ENCODE measurements at places on chromosomes 7 and 10.

- DNase-seq = no peak
Measured at GRCh38 chr10:43452356-43452914, 15.5 kb downstream of the ZNF487 start.

DNA sequence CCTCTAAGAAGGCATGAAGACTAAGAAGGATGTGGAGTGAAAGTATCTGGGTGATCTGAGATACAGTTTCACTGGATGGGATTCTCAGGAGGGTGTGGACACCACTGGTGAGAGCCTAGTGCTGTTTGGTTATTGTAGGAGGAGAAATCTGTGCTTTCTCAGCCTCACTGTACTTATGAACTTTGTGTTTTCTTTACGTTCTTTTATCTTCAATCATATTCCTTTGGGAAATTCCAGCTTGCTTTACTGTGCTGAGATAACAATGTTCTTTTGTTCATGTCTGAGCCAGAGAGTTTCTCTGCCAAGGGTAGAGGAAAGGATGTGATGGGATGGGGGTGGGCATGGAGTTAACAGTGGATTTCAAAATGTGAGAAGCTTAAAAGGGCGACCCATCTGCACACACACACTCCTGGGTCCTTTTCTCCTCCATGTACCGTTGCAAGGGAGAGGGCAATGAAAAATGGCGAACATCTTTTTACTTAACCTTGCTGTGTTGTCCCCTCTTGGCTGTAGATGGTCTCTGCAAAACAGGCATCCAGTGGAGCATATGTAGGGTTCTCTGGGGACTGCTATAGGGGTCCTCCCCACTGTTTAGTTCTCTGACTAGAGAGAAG, 25.0 kb upstream of the TAX1BP1 start:
- DNase-seq = no peak

DNA sequence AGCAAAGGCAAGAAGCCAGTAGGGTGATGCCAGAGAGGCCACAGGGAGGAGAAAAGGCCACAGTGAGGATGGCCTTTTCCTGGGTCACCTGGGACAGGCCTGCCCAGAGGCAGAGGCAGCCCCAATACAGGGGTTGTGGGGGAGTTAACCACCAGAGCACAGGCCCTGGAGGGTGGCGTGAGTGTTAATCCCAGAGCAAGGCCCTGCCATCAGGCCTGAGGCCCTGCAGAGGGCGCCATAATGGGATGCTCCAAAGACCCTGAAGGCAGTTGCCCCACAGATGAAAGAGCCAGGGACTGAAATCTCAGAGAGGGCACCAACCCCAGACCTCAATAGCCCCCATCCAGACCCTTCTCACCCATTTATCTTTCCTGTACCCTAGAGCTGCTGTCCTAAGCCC, 23.9 kb downstream of the SLC13A4 start:
- peak; percentile 22 for DNase-seq

- DNase-seq = no peak
Measured at GRCh38 chr7:137790828-137791227, 55.9 kb downstream of the DGKI start.

GRCh38 chr10:96641396-96642295, 54.8 kb upstream of the TM9SF3 start:
- DNase-seq = no peak

GRCh38 chr10:60470091-60470490, 80.4 kb upstream of the ANK3 start:
- DNase-seq = no peak

GRCh38 chr7:1579481-1580421, 9.9 kb upstream of the PSMG3 start:
- DNase-seq = peak; percentile 77

GRCh38 chr10:132670546-132671227, 115.3 kb downstream of the NKX6-2 start:
- DNase-seq = no peak

GRCh38 chr7:105015390-105015965, 1.5 kb downstream of the KMT2E start:
- peak; percentile 60 for DNase-seq

DNA sequence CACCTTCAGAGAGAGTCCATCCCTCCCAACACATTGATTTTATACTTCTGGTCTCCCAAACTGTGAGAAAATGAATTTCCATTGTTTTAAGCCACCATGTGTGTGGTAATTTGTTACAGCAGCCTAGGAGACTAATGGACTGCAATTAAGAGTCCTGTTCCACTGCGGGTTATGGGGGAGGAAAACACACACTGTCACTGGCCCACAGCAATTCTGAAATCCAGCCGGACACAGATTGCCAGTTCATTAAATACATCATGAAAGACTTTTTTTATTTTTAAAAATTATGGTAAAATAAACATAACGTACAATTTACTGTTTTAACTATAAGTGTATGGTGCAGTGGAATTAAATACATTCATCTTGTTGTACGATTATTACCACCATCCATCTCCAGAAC, 193.4 kb upstream of the GRB10 start:
- DNase-seq = no peak

GRCh38 chr10:119737039-119737663, 11.3 kb downstream of the INPP5F start:
- DNase-seq = no peak

DNA sequence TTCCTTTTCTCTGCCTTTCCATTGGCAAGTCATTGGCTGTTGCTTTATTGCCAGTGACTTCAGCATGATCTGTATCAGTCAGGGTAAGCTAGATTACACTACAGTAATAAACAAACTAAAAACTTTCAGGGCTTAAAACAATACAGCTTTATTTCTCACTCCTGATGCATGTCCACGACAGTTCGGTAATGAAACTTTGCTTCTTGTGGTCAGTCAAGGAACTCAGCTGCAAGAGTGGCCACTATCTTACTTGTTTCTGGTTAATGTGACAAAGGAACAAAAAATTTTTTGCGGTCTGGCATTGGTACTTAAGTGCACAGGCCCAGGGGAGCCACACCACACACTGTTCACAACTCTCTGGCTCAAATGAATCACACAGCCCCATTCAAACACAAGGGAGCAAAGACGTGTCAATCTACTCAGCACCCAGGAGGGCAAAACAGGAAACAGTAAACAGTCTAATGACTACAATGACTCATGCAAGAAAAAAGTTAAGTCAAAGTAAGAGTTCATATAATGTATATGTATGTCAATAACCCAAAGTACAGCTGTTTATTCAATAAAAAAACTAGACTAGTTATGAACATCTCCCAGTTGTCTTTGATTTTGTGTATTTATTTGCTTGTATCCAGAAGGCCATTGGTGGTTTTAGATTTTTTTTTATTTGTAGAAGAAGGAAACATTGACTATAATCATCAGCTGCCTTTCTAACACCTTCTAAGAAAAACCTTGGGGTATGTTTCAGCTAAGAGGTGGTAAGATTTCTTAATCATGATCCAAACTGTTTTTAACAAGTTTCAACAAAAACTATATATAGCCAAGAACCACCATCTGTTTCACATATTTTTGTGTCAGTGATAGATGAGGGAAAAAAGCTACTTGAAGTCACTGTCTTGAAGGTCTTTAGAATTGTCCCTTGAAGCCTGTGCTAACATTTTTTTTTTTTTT, 134.4 kb upstream of the FAM3C start:
- DNase-seq = peak; percentile 71

DNA sequence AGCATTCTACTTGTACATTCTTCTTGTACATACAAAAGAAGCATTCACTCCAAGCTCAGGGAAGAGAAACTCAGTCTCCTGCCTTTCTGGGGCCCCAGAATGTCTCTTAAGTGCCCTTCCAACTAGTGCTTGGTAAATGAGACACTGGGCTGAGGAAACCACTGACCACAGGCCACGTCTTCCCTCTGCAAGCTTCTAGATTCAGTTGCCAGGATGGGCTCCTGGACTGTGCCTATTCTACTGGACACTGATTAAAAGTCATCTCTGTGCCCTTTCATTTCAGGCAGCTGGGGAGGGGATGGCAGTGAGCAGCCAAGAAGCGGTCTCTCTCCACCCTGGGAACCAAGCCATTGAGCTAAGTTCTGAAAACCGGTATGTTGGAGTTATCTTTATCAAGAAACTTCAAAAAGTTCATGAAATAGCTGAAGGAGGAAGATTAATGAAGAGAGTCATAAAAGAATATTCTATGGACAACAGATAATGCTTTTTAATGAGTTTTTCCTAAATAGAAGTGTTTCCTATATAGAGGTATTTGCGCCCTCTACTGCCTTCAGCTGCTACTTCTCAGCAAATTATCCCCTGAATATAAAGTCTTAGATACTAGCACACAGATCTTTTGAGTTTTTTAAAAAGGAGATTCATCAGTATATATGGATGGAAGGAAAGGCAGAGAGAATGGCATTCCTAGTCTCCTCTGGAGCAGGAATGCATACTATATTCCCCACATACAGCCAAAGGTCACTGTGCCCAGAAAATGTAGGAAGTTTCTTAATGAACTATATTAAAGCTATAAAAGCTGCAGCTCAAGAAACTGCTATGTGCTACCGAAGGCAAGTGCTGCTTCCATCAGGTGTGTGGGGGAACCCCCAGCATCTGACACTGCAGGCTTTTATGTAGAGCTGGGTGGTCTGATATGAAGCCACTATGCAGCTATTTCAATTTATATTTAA, 8.4 kb upstream of the IFIT1B start:
- DNase-seq = peak; percentile 42

- peak; percentile 27 for DNase-seq
Measured at GRCh38 chr7:138663725-138664710, 37.1 kb downstream of the SVOPL start.

- no peak for DNase-seq
Measured at GRCh38 chr7:156954941-156955340, 5.4 kb downstream of the NOM1 start.

DNA sequence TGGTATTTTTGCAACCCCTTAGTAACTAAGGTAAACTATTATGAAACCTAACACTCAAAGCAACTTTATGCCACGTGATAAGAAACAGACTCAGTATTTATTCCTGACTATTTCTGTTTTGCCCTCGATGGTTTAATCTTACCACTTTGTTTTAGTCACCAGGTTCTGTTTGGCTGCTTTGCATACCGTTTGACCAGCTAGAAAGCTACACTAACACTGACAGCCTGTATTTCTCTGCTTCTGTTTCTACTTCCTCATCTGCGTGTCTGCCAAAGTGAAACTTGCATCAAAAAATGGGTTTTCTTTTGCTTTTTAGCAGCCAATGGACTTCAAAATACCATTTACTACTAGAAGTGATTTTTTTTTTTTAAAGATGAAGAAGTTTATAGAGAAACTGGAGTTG, 802.5 kb downstream of the GRM8 start:
- no peak for DNase-seq

GRCh38 chr10:131480066-131480465, 168.5 kb upstream of the TCERG1L start:
- no peak for DNase-seq

DNA sequence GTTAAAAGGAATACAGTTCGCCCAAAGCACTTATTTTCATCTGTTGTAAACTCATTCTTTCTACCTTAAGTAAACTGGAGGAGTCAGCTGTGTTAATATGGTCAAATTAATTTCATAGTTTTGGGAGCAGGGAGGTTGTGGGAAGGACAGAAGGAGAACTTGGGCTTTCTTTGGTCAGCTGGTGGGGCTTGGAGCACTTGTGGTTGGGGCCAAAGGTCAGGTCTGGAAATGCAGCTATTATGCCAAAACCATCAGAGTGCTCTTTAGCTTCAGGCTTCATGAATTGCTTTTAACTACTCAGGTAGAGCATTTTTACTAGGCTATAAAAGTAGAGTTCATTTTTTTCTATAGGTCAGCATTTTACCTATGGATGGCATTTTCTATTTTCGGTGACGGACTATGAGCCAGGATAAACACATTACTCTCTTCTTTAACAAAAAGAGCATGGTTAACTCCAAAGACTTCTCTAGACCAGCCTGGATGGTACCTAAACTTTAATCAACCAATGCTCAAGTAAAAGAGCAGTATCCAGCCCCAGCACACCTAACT, 30.0 kb downstream of the STEAP4 start:
- no peak for DNase-seq

DNA sequence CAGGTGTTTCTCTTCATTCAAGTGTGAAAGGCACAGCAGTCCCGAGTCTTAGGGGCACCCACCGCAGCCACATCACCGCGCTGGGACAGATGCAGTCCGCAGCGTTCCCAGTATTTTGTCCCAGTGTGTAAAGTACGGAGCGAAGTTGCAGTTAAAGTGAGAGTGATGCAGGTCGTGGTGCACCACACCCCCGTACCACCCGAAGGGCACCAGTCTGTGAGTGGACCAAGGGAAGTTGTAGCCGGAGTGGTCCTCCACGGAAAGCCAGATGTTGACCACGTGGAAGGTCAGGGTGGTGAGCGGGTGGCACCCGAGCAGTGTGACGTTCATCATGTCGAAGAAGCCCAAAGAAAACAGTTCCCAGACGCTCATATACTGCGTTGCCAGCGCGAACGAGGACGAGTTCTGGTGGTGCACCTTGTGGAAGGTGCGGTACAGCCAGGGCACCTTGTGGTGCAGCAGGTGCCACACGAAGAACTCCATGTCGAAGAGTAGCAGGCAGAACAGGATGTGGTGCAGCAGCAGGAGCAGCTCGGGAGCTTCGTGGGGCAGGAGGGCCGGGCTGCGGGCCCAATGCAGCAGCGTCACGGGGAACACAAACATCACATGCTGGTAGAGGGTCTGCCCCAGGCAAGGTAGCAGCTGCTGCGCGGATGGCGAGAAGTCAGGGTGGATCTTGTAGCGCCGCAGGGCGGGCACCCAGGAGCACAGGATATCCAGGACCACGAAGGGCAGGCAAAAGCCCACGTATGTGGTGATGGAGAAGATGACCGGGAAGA, 526 bp downstream of the CH25H start:
- DNase-seq = peak; percentile 49

DNA sequence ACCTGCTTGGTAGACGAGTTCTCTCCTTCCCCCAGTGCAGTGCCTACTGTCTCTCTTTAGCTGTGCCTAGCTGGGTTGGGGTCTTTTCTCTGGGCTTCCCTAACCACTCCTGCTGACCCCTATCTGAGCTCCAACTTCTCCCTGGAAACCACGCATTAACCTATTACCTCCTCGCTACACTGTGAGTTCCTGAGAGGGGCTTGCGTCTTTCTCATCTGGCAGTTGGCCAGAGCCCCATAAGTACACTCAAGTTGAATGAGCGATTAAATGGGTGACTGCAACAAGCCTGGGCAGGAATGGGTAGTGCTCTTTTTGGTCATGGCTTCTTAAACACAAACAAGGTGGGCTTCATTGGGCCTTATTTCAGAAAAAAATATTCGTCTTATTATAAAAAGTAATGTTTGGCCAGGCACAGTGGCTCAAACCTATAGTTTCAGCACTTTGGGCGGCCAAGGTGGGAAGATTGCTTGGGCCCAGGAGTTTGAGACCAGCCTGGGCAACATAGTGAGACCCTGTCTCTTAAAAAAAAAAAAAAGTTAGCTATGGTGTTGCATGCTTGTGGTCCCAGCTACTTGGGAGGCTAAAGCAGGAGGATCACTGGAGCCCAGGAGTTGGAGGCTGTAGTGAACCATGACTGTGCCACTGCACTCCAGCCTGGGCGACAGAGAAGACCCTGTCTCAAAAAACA, 41.4 kb downstream of the SYPL1 start:
- no peak for DNase-seq

Measured in activated CD8-positive, alpha-beta T cell treated with anti-CD3 and anti-CD28 coated beads, Interleukin-2, amount 10 ng/mL, durations not matched to agents 7 days and 5 days (primary cell).